ENCODE measurements at places on chromosomes 12 and 14. TPM values are rescaled to one million over a fixed set of nuclear protein-coding genes. Genes with fewer than 3 reads are reported as not detected.

DNA sequence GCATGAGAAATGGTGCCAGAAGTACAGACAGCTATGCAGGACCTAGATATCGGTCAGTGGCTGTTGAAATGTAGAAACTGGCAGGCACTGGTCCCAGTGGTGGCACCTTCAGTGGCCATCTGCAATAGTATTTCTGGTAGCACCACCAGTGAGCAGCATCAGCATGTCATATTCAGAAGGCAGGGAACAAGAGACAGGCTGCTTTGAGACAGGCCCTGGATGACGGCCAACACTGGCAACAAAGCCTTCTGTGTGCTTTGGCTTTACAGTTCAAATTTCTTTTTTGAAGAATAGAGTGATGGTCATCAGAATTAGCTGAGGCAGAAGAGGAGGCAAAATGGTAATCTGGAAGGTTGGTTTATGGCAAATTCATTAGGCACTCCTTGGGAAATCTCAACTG lies 273.4 kb upstream of the SLC16A7 start:
- no peak for DNase-seq
- no peaks in the 10 kb centered on the region for H3K4me1 ChIP-seq
- H3K4me3 ChIP-seq: no peak overlapping the region
- H3K36me3 ChIP-seq: no peaks in the 10 kb centered on the region

DNA sequence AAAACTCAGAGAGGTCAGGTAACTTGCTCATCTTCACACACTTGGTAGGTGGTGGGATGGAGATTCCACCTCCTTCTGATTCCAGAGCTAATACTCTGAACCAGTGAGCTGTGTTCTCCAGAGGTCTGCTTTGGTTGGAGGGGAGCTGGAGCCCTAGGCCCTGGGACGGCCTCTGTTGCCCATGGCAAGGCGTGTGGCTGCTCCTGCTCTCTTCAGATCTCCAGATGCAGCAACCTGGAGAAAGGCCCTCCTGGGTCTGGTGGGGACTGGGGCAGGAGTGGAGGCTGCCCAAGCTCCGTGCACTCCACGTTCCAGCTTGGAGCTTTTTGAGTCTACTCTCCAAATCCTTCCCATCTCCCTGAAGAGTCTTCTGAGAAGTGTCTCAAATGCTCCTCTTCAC lies 10.7 kb downstream of the CCND2 start:
- no peaks in the 10 kb centered on the region for H3K27me3 ChIP-seq
- peaks cover 87% of the 10 kb centered on the region for H3K36me3 ChIP-seq
- no peak overlapping the region for H3K27ac ChIP-seq
- no peak for DNase-seq

- H3K4me3 ChIP-seq: no peak overlapping the region
- no peaks in the 10 kb centered on the region for H3K27me3 ChIP-seq
- H3K27ac ChIP-seq: no peak overlapping the region
- H3K4me1 ChIP-seq: no peaks in the 10 kb centered on the region
These were observed 1.2 kb downstream of the VWF start for GRCh38 chr12:6123258-6123657.

The TRAFD1 gene
- polyA plus RNA-seq: 11.4 TPM

The LTA4H gene
- polyA plus RNA-seq: 61.8 TPM

GRCh38 chr14:24304019-24304387 lies 3.8 kb downstream of the CIDEB start:
- H3K36me3 ChIP-seq: peaks cover 68% of the 10 kb centered on the region
- H3K4me3 ChIP-seq: no peak overlapping the region
- no peaks in the 10 kb centered on the region for H3K27me3 ChIP-seq
- no peak overlapping the region for H3K27ac ChIP-seq
- no peak for DNase-seq

GRCh38 chr12:96398424-96399119 lies 1.7 kb downstream of the CDK17 start:
- H3K4me1 ChIP-seq: peaks cover 12% of the 10 kb centered on the region
- peak overlapping the region; percentile 78 for H3K4me3 ChIP-seq
- peak overlapping the region; percentile 80 for H3K27ac ChIP-seq
- no peak for DNase-seq
- no peaks in the 10 kb centered on the region for H3K36me3 ChIP-seq

The GRIN2B gene
- polyA plus RNA-seq: under 0.01 TPM

- H3K4me1 ChIP-seq: no peaks in the 10 kb centered on the region
- H3K27ac ChIP-seq: no peak overlapping the region
- no peak for DNase-seq
- no peaks in the 10 kb centered on the region for H3K36me3 ChIP-seq
- H3K4me3 ChIP-seq: no peak overlapping the region
- no peaks in the 10 kb centered on the region for H3K27me3 ChIP-seq
These were observed 787.0 kb upstream of the TBX3 start for GRCh38 chr12:115470977-115471376.

The HCAR3 gene
- polyA plus RNA-seq: not detected

DNA sequence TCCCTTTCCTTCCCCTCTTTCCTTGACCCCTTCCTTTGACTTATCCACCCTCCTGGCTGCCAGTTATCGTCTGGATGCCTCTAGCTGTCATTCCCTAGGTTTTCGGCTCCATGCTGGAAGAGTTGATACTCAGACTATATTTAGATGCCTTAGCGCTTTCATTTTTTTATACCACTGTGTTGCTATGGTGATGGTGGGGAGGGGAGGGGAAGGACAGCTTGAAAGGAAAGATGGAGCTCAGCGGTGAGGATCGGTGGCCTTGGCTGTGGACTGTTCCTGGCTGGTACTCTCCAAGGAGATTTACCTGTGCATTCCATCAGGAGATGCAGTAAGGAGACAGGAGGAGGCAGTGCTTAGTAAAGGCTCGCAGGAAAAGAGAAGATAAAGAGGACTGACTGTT lies 108.7 kb downstream of the SLC8A3 start:
- no peak overlapping the region for H3K27ac ChIP-seq
- peaks cover 4% of the 10 kb centered on the region for H3K27me3 ChIP-seq
- H3K36me3 ChIP-seq: no peaks in the 10 kb centered on the region

The KRT73 gene
- polyA plus RNA-seq: not detected

GRCh38 chr12:57086493-57087009 lies 2.4 kb upstream of the NAB2 start:
- H3K4me3 ChIP-seq: peak overlapping the region; percentile 71
- DNase-seq: peak; percentile 60
- H3K27me3 ChIP-seq: no peaks in the 10 kb centered on the region

DNA sequence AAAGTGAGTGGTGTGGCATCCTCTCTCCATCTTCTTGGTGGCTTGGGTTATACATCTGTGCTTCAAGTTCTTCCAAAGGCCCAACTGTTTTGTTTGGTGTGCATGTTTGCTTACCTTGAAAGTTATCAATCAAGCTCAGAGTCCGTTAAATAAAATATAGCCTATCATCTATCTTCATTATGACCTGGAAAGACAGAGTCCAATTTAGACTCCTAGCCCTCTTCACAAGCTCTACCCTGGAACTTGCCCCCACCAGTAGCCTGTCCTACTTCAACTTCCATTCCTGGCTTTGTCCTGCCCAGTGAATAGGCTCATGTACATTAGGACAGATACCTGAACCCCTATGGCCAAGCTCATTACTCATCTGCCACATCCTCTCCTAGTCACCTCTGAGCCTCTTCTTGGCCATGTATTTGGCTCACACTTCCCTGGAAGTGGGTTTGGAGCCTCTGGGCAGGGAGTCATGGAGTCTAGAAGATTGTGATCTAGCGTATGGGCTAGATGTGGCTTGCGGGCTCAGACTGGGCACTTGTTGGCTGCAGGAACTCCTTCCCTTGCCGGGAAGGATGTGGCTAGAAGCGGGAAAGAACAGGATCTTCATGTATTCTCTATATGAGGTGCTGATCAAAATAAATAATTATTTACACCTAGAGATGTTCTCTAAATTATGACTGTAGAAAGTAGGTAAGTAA lies 6.4 kb upstream of the SSTR1 start:
- H3K27me3 ChIP-seq: no peaks in the 10 kb centered on the region
- H3K4me3 ChIP-seq: no peak overlapping the region
- DNase-seq: no peak
- no peak overlapping the region for H3K27ac ChIP-seq
- no peaks in the 10 kb centered on the region for H3K4me1 ChIP-seq

- no peaks in the 10 kb centered on the region for H3K27me3 ChIP-seq
- peak overlapping the region; percentile 28 for H3K4me3 ChIP-seq
- H3K27ac ChIP-seq: peak overlapping the region; percentile 63
- H3K4me1 ChIP-seq: no peaks in the 10 kb centered on the region
These were observed 890 bp downstream of the SPTLC2 start for GRCh38 chr14:77615361-77616132.

The PGF gene
- 5.1 TPM for polyA plus RNA-seq

The DDX11 gene
- polyA plus RNA-seq: 19.9 TPM

DNA sequence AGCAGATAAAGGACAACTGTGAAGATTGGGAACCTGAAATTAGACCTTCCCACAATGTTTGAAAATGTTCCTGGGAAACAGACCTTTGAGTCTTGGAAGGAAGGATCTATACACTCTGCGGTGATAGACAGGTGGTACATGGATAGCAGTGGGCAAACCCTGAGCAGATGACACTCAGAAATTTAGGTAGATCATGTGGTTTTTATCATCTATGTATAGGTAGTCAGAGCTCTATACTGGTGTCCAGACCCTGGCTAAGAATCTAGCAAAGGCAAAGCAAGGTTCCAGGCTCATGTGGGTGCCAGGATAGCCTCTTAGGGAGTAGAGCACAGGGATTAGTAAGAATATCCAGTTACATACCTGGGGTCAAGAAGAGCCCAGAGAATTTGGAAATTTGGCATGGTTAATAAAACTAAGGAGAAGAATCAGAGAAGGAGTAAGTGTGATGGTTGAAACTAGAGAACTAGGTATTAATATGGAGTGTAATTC lies 331.2 kb upstream of the FBXO33 start:
- no peaks in the 10 kb centered on the region for H3K4me1 ChIP-seq
- no peak for DNase-seq
- H3K4me3 ChIP-seq: no peak overlapping the region
- no peaks in the 10 kb centered on the region for H3K27me3 ChIP-seq
- no peak overlapping the region for H3K27ac ChIP-seq
- no peaks in the 10 kb centered on the region for H3K36me3 ChIP-seq
